Thymus (tissue), 14 donors: ENCODE measurements at places on chromosomes 7 and 10.

GRCh38 chr7:106841896-106842390, 23.1 kb upstream of the PIK3CG start:
- no peak overlapping the region for H3K4me3 ChIP-seq
- H3K4me1 ChIP-seq = no peaks in the 10 kb centered on the region
- H3K36me3 ChIP-seq = no peaks in the 10 kb centered on the region
- no peak overlapping the region for H3K27ac ChIP-seq

DNA sequence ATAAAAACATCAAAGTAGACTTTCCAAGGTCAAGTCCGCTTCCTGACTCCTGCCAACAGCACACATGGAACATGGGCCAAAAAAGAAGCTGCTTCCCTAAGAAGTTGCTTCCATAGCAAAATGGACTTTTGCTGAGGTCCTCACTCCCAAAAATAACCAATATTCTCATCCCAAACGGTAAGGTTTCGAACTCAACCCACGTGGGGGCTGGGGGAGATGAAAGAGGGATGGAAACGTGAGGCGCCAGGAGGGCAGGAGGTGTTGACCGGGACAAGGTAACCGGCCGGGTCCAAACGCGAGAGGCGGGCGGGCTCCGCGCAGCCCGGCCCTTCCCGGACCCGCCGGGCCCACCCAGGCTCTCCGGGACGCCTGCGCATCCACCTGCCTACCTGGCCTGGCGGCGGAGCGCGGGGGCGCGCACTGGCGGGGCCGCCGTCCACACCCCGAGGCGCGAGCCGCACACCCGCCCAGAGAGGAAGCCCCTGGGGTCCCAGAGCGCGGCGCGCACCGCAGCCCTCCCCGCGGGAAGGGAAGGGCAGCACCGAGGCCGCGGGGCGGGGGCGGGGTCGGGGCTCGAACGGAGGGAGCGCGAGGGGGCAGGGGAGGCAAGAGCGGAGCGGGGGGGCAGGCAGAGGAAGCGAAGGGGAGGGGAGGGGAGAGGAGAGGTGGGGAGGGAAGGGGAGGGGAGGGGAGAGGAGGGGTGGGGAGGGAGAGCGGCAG, 742 bp downstream of the LMBR1 start:
- H3K4me1 ChIP-seq = peaks cover 11% of the 10 kb centered on the region
- peak; percentile 72 for DNase-seq
- peak overlapping the region; percentile 57 for H3K4me3 ChIP-seq
- H3K36me3 ChIP-seq = peaks cover 3% of the 10 kb centered on the region
- peak overlapping the region; percentile 24 for H3K27ac ChIP-seq

DNA sequence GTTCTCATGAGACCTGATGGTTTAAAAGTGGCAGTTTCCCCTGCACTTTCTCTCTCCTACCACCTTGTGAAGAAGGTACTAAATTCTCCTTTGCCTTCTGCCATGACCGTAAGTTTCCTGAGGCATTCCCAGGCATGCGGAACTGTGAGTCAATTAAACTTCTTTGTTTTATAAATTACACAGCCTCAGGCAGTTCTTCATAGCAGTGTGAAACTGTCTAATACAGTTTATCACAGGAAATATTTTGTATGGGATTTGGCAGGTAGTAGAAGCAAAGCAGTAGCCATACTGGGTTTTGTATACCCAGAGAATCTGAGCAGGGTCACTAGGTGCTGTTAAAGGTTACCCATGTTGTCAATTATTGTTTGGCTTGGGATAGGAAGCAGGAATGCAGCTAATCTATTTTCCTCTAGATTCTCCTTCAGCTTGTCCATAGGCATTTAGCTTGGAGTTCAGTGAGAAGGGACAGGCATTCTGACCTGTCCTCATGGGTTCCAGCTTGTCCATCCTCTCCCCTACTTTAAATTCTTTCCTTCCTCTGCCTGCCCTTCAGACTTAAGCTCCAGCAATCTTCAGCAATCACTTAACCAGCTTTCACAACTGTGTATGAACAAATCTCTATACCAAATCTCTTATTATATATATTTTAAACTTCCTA, 186.7 kb downstream of the PCLO start:
- no peaks in the 10 kb centered on the region for H3K27me3 ChIP-seq
- no peaks in the 10 kb centered on the region for H3K4me1 ChIP-seq
- no peak for DNase-seq
- H3K4me3 ChIP-seq = no peak overlapping the region

GRCh38 chr10:112801004-112801403, 149.0 kb upstream of the TCF7L2 start:
- no peak overlapping the region for H3K27ac ChIP-seq
- peaks cover 27% of the 10 kb centered on the region for H3K4me1 ChIP-seq
- H3K27me3 ChIP-seq = no peaks in the 10 kb centered on the region
- peaks cover 4% of the 10 kb centered on the region for H3K36me3 ChIP-seq
- no peak overlapping the region for H3K4me3 ChIP-seq
- DNase-seq = no peak

DNA sequence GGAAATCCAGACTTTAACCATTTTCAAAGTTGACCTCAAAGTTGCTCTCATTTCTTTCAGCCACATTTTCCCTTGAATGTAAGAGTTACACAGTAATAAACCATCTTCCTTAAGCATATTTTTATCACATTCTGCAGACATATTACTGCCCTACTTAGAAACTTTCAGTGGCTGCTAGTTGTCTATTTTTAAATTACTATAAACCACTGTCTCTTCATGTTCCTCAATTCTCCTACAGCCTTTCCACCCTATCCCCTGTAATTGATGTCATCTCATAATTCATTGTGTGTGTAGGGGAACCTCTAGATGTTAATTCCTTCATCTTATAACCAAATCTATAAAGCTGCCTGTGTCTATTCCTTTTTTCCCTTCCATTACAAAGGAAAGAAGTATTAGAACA, 78.1 kb upstream of the STRIP2 start:
- no peak overlapping the region for H3K4me3 ChIP-seq
- DNase-seq = no peak
- no peak overlapping the region for H3K27ac ChIP-seq
- H3K27me3 ChIP-seq = no peaks in the 10 kb centered on the region

DNA sequence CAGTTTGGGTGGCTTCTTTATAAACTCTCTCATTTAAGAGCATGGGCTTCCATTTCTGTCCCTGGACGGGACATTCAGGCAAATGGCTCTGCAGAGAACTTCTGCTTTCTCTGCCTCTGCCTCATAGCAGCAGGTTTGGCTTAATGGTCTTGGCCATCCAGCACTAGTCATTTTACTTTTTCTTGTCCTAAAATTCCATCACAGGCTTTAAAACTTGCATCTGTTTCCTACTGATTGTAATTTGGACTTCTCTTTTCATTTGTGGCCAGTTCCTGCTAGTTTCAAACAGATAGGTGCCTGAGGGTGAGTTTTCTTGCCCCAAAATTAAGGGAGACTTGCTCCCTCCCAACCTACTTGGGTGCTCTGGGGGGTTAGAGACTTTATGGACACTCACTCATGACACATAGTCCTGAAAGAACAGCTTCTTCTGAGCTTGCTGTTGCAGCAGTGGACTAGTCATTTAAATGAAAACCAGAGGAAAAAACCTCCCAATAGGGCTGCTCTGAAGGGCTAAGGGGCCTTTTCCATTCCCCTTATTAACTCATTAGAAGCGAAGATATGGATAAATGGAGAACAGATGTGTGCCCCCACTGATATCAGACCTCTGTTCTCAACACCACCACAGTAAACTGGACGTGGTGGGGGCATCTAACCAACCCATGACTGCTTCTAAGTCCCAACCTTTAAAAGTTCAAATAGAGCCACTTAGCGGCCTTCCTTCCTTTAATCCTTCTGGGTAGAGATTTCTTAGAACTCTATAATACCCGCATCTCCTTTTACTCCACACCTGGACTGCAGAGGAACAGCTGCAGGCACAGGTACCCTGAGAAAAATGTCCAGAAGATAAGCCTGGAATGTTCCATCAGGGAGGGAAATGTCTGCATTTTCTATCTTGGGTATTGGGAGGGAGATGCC, 38.8 kb downstream of the SVOPL start:
- no peak overlapping the region for H3K4me3 ChIP-seq
- no peak for DNase-seq
- no peak overlapping the region for H3K27ac ChIP-seq
